ENCODE measurements at places on chromosomes 6 and 20. TPM values are rescaled to one million over a fixed set of nuclear protein-coding genes. Genes with fewer than 3 reads are reported as not detected.

SGK1 gene
- 355 TPM for total RNA-seq

PPP1R16B gene
- total RNA-seq, result 26.9 TPM

C6orf15 gene
- total RNA-seq, result not detected

TSBP1 gene
- not detected for total RNA-seq

COL9A3 gene
- total RNA-seq, result 2.3 TPM

TBX18 gene
- 6.4 TPM for total RNA-seq

CASS4 gene
- 3.5 TPM for total RNA-seq

SNAP25 gene
- 0.56 TPM for total RNA-seq

TCF19 gene
- total RNA-seq, result 1.9 TPM

PRDM13 gene
- total RNA-seq, result not detected

SLC23A2 gene
- total RNA-seq, result 22.9 TPM

CPXM1 gene
- 25.5 TPM for total RNA-seq

C6orf132 gene
- 3.0 TPM for total RNA-seq

SIM1 gene
- not detected for total RNA-seq

TNNC2 gene
- not detected for total RNA-seq

SIRPB1 gene
- total RNA-seq, result 9.8 TPM

PPP1R3G gene
- total RNA-seq, result 0.56 TPM

PTGIS gene
- total RNA-seq, result 229 TPM

KIZ gene
- 19.1 TPM for total RNA-seq

SLC22A16 gene
- 0.84 TPM for total RNA-seq

PLAGL1 gene
- total RNA-seq, result 28.3 TPM

KCNB1 gene
- 27.5 TPM for total RNA-seq

PDYN gene
- total RNA-seq, result not detected

UBD gene
- total RNA-seq, result 4.9 TPM

SOBP gene
- total RNA-seq, result 1.9 TPM

IBTK gene
- total RNA-seq, result 28.0 TPM

DAAM2 gene
- 154 TPM for total RNA-seq
